ENCODE measurements at places on chromosomes 2 and 18. TPM values are rescaled to one million over a fixed set of nuclear protein-coding genes. Genes with fewer than 3 reads are reported as not detected.

Gene POMC
- total RNA-seq = not detected

Gene REG3G
- total RNA-seq = not detected

Gene DHRS9
- 0.11 TPM for total RNA-seq

Gene SCN9A
- total RNA-seq = 11.5 TPM

Gene TLX2
- not detected for total RNA-seq

- H3K27me3 ChIP-seq = no peaks in the 10 kb centered on the region
- DNase-seq = no peak
- H3K27ac ChIP-seq = no peak overlapping the region
- H3K4me1 ChIP-seq = peaks cover 9% of the 10 kb centered on the region
- peaks cover 36% of the 10 kb centered on the region for H3K36me3 ChIP-seq
- no peak overlapping the region for H3K4me3 ChIP-seq
These were observed 82.3 kb downstream of the ANTXR1 start for GRCh38 chr2:69095305-69095704.

DNA sequence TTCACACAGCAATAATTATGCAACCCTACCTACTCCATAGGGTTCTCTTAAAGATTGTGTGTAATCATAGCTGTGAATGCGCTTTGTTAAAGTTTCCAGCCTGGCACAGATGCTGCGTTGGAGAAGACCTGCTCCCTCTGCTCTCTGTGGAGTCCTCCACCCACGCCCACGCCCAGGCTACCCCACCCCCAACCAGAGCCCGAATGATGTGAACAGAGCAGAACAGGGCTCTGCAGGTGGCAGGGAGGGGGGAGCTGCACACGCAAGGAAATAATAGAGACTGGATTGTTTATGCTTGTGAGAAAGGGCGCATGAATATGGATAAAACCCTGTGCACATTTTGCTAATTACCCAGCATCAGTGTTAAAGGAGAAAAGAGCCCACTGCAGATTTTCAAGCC, 447.5 kb downstream of the BCL11A start:
- H3K36me3 ChIP-seq = no peaks in the 10 kb centered on the region
- H3K27ac ChIP-seq = no peak overlapping the region
- no peak overlapping the region for H3K4me3 ChIP-seq
- H3K27me3 ChIP-seq = no peaks in the 10 kb centered on the region

Measured in SJSA1 (cell line).